PC-9 (cell line): ENCODE measurements at places on chromosomes 2 and 18. TPM values are rescaled to one million over a fixed set of nuclear protein-coding genes. Genes with fewer than 3 reads are reported as not detected.
A peak's percentile ranks its signal among the peaks of the same experiment; 100 is the strongest.

DNA sequence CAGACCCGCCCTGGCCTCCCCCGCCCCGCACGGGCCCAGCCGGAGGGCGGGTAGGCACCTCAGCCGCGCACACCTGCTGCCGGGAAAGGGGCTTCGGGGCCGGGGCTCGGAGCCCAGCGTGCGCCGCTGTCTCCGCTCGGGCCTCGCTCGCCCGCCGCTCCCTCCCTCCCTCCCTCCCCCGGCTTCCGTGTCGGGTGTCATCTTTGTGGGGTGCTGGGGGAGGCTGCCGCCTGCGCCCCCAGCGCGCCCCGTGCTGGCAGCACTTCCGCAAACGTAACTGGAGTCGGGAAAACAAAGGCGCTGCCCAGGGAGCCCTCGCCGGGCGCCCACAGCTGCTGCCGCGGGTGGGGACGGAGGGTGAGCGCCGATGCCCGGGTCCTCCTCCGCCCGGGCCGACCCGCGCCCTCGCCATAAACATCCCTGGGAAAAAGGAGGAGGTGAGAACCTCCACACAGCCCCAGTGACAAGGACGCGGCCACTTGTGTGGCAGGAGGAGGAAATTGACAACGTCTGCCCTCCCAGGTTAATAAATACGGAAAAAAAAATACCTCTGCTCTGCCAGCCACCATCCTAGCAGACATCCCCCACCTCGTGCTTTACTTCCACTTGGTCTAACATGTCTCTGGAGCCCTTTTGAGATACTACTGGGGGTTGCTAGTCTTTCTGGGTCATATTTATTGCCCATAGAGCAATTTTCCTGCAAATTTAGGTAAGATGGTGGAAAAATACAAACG is 550 bp downstream of the MFSD6 start:
- peak; percentile 48 for DNase-seq
- no peaks in the 10 kb centered on the region for H3K27me3 ChIP-seq
- no peaks in the 10 kb centered on the region for H3K36me3 ChIP-seq
- peaks cover 17% of the 10 kb centered on the region for H3K4me1 ChIP-seq
- no peak overlapping the region for H3K27ac ChIP-seq

DNA sequence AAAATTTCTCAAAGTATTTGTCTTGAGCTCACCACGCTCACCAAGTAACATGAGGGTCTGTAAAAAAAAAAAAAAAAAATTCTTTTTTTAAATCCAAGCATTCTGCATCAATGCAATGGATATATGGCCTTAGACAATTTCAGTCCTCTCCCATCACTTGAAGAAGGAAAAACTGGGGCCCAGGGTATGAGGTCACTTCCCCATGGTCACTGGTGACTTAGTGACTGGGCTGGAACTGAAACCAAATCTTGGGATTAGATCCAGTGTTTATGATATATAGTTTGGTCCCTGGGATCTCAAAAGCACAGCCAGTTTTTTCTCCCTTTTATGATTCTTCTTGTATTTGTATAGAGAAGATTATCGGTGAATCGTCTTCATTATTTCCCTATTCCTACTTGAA is 477.9 kb upstream of the TNP1 start:
- peak overlapping the region; percentile 29; the same call in 1 of the 2 replicates for H3K27ac ChIP-seq
- no peaks in the 10 kb centered on the region for H3K27me3 ChIP-seq
- no peak overlapping the region for H3K4me3 ChIP-seq
- no peaks in the 10 kb centered on the region for H3K36me3 ChIP-seq
- peaks cover 46% of the 10 kb centered on the region for H3K4me1 ChIP-seq
- DNase-seq = no peak

DNA sequence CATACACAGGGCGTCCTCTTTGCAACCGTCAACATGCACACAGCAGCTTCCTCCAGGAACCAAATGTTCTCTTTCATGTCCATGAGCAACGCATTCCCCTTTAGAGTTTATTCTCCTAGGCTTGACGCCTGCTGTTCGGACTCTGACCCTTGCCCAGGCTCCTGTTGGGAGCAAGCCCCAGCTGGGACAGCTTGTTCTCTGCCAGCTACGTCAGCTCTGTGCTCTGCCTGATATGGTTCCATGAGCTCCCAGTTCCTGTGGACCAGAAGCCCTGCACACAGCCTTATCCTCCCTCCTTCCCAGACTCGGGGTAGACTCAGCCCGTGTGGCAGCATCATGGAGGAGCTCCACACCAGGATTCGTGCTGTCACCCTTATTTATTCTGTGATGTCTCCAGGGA is 253.1 kb upstream of the PXDN start:
- no peak overlapping the region for H3K4me3 ChIP-seq
- H3K27ac ChIP-seq = no peak overlapping the region
- no peaks in the 10 kb centered on the region for H3K36me3 ChIP-seq
- no peaks in the 10 kb centered on the region for H3K4me1 ChIP-seq
- peaks cover 84% of the 10 kb centered on the region for H3K27me3 ChIP-seq
- no peak for DNase-seq

GRCh38 chr2:19871836-19872235 is 29.9 kb downstream of the TTC32 start:
- H3K36me3 ChIP-seq = no peaks in the 10 kb centered on the region
- no peak for DNase-seq
- H3K4me1 ChIP-seq = no peaks in the 10 kb centered on the region
- no peak overlapping the region for H3K27ac ChIP-seq
- H3K4me3 ChIP-seq = no peak overlapping the region

DNA sequence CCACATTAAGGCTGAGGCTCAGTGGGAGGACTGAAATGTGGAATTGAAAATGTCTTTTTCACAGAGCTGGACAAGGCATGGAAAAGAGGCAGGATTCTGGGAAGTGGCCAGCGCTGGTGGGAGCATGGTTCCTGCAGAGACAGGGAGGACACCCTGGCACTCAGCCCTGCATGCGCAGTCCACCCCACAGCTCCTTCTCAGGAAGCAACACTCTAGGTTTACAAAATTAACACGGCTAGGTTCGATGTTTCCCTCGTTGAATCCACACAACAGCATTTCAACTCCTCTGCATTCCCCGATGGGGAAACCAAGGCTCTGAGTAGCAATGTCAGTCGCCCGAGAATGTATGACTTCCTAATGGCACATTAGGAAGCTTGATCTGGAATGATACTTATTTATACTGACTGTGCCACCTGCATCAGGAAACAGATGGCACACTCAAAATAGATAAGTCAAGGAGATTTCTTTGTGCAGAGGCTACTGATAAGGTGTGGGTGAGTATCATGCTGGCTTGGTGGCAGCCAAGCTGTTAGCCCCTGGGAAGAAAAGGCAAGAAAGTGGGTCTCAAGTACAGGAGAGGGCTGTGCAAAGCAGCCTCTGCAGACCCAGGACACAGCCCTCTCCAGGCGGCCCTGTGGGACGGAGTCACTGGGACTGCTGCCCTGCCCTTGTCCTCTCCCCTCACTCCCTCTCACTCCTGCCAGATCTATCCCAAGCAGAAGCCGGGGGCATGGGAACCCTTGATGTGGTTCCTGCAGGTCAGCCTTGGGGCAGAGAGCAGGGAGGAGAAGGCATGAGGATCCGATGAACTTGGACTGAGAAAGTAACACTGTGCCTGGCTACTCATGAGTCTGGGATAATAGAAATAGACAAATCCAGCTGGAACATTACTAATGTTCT is 158.4 kb upstream of the FHL2 start:
- peaks cover 20% of the 10 kb centered on the region for H3K4me1 ChIP-seq
- peaks cover 74% of the 10 kb centered on the region for H3K27me3 ChIP-seq
- DNase-seq = no peak
- H3K27ac ChIP-seq = no peak overlapping the region

DNA sequence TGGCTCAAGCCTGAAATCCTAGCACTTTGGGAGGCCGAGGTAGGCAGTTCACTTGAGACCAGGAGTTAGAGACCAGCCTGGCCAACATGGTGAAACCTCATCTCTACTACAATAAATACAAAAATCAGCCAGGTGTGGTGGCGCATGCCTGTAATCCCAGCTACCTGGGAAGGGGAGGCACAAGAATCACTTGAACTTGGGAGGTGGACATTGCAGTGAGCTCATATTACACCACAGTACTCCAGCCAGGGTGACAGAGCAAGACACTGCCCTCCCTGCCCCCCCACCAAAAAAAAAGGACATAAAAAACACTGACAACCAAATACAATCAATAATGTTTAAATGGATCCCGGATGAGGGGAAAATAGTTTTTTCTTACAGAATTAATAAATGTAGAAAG is 7.8 kb downstream of the TIA1 start:
- H3K27ac ChIP-seq = no peak overlapping the region
- H3K4me1 ChIP-seq = peaks cover 4% of the 10 kb centered on the region; the same call in 1 of the 2 replicates
- DNase-seq = no peak

GRCh38 chr2:158685646-158686045 is 109.5 kb upstream of the DAPL1 start:
- no peak for DNase-seq
- no peak overlapping the region for H3K27ac ChIP-seq
- H3K4me1 ChIP-seq = no peaks in the 10 kb centered on the region
- H3K36me3 ChIP-seq = no peaks in the 10 kb centered on the region

The LBX2 gene
- 0.76 and 2.0 TPM in 2 replicates for total RNA-seq

The SERPINB4 gene
- not detected in 2 replicates for total RNA-seq

The RALB gene
- total RNA-seq = 74.2 and 86.6 TPM in 2 replicates
